Suprapubic skin (tissue), 4 donors: ENCODE measurements at places on chromosomes 16 and 17. TPM values are rescaled to one million over a fixed set of nuclear protein-coding genes. Genes with fewer than 3 reads are reported as not detected.

Gene PPP1R27
- not detected for total RNA-seq

Gene ADAP2
- 22.5 TPM for total RNA-seq

Gene ALOX15B
- total RNA-seq = 156 TPM

Gene GPR139
- not detected for total RNA-seq

Gene ZNF174
- 8.4 TPM for total RNA-seq

Gene RTN4RL1
- 24.8 TPM for total RNA-seq

Gene TRPV2
- total RNA-seq = 9.8 TPM

DNA sequence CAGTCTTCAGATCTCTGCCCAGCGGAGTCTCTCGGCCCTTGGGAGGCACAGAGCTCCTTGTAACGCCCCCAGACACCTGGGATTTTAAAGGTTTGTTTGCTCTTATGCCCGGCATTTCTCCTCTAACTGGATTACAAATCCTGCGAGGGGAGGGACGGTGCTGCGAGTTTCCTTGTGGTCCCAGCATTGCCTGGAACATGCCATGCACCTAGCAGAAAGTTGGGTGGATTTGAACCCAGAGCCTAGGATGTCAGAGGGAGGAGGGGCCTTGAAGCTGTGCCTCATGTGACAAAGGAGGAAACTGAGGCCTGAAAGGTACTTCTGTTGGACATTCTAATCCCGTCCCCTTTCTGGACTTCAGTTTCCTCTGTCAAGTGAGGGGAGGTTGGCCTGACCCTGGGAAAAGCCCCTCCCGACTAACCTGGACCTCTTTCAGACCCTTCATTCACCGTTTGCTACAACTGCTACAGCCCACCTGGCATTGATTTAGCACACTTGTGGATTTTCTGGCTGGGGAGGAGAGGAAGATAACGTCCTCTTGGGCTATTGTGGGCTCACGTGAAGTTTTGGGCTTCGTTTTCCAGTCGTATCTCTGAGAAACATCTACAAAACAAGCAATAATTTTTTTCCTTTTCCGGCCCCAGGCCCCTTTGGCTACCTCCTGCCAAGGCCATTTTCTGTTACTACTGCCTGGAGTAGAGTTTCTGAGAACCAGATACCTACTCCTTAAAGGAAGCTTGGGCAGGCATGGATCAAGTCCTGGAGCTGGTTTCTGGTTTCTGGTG lies 30.9 kb downstream of the MRC2 start:
- DNase-seq = no peak

GRCh38 chr17:31582151-31582907 lies 190.9 kb downstream of the RAB11FIP4 start:
- no peak for DNase-seq

GRCh38 chr16:46612121-46612520 lies 9.1 kb downstream of the SHCBP1 start:
- DNase-seq = no peak

GRCh38 chr17:47735536-47736011 lies 2.5 kb downstream of the TBX21 start:
- DNase-seq = peak; percentile 24

DNA sequence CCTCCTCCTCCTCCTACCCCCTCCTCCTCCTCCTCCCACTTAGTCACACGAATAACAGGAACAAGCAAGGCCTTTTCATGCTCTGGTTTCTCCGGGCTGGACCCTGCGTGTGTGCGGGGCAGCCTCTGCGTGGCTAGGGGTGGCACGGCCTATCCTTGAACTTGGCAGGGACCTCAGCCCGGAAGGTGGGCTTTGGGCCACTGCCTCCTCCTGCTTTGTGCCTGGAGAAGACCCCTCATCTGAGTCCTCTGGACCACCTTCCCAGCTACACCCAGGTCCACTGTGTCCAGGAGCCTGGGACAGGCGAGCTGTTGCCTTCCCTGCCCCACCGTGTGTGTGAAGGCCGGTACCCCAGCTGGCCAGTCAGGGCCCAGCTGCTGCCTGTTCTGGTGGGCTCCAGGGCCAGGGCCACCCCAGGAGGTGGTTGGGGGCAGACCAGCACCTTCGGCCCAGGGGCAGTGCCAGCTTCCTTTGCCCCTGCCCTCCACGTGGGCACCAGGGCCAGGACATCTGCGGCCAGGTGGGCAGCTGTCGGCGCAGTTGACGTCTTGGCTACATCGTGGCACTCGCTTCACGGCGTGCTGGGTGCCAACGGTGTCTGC lies 35.4 kb downstream of the GINS2 start:
- DNase-seq = no peak

DNA sequence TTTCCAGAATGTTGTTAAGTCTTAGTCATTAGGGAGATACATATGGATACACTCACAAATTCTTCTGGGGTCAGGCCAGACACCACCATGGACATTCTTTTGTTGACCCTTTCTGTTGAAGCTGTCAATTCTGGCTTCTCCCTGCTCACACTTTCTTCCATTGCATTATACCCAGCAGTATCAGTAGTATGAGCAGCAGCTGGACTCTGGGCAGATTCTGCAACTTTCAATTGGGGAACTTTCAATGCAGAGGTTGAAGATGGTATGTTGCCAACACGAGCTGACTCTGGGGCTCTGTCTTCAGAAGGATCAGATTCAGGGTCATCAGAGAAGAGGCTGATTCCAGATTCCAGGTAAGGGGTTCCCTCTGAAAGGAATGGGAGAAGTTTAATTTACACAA lies 45.8 kb downstream of the RND2 start:
- no peak for DNase-seq

DNA sequence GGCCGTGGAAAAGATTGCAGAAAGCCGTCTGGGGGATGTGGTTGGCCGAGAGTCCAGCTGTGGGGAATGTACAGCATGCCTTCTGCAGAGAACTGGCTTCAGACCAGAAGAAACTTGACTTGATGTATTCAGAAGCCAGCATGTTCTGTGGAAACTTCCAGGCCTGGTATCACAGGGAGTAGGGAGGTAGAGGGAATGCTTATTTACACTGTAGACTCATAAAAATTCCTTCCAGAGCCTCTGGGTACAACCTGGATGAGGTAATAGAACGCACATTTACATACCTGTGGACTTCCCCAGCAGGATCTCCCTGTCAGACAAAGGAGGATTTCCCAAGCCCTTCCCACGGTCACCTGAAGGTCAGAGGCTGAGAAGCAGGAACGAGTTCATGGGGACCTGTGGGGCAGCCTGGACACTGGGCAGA lies 11.8 kb upstream of the GAS7 start:
- no peak for DNase-seq

- DNase-seq = no peak
Observed at GRCh38 chr16:65314627-65315008, 192.8 kb upstream of the CDH11 start.

DNA sequence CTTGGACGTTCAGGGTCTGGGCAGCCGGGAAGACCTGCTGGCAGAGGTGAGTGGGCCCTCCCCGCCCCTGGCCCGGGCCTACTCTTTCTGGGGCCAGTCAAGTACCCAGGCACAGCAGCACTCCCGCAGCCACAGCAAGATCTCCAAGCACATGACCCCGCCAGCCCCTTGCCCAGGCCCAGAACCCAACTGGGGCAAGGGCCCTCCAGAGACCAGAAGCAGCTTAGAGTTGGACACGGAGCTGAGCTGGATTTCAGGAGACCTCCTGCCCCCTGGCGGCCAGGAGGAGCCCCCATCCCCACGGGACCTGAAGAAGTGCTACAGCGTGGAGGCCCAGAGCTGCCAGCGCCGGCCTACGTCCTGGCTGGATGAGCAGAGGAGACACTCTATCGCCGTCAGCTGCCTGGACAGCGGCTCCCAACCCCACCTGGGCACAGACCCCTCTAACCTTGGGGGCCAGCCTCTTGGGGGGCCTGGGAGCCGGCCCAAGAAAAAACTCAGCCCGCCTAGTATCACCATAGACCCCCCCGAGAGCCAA lies 8.6 kb upstream of the ABCC3 start:
- DNase-seq = peak; percentile 82

- no peak for DNase-seq
Observed at GRCh38 chr17:73719588-73720071, 75.4 kb upstream of the SDK2 start.

GRCh38 chr17:42287305-42287976 lies 857 bp upstream of the STAT5A start:
- peak; percentile 77 for DNase-seq

DNA sequence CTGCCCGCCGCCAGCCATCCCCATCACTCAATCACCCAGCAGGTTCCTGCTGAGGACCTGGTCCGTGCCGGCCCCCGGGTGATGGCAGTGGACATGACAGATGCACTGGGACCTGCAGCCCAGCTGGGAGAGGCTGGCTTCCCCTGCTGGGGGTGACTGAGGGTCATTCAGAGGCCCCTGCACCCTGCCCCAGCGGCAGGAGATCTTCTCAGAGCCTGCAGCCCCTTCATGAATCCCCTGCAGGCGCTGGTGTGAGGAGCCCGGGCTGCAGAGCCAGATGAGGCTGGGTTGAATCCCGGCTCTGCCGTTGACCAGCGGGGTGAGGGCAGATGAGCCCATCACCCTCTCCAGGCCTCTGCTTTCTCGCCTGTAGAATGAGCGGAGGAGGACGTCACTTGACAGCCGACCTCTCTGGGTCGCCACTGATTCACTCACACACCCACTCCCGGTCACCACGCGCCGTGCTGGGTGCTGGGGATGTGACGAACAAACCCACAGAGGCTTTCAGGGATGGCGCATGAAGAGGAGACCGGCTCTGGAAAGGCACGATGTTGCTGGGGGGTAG lies 95.2 kb upstream of the CIBAR2 start:
- no peak for DNase-seq

DNA sequence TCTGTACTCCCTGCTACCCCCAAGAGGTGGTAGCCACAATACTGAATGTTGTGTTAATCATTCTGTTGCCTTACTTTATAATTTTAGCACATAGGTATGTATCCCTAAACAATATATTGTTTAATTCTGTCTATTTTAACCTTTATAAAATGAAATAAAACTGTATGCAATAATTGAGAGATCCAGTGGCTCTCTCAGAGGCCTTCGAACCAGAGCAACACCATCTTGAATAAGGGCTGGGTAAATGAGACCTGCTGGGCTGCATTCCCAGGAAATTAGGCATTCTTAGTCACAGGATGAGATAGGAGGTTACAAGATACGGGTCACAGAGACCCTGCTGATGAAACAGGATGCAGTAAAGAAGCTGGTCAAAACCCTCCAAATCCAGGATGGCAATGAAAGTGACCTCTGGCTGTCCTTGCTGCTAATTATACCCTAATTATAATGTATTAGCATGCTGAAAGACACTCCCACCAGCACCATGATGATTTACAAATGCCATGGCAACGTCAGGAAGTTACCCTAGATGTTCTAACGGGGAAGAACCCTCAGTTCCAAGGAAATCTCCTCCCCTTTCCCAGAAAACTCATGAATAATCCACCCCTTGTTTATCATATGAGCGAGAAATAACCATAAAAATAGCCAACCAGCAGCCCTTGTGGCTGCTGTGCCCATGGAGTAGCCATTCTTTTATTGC lies 2.0 kb upstream of the CANT1 start:
- no peak for DNase-seq

DNA sequence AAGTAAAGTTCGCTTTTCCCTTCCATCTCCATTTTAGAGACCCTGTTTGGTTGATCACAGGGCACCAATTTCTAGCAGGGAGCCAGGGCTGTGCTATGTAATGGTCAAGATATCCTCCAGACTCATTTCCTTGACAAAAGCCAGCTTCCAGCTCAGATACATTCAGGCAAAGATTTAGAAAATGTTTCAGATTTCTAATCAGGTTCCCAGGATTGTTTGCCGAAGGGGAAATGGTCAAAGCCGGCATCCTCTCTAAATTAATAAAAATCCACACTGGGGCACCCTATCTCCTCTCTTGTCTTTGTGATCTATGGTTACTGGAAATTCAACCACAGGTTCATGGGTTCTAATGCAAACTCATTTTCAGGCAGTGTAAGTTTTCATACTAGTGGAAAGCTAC lies 686.8 kb upstream of the KIF2B start:
- DNase-seq = no peak

DNA sequence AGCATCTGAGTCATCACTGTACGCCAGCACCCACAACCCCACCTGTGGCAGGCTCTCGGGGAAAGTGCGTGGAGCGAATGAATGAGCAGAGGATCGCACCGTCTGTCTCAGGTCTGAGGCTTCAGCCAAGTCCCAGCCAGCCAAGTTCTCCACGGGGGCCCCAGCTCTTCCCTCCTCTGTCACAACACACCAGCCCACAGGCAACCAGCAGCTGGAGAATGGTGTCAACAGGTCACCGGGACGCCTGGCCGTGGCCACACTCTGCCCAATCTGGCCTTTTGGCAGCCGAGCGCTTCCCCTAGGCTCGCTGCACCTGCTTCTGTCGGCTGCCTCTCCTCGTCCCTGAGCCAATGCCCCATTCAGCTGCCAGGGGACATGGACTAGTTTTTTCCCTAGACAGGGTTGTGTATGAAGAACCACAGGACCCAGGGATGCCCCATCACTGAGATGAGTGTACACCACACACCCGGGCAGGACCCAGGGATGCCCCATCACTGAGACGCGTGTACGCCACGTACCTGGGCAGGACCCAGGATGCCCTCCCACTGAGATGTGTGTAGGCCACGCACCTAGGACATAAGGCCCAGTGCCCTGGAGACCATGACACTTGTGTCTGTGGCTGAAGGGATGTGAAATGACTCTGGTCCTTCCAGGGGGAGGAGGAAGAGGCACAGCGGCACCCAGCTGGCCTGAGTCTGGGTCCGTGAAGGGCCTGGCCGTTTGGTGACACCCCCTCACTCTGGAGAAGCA lies 52.8 kb downstream of the ABR start:
- no peak for DNase-seq

DNA sequence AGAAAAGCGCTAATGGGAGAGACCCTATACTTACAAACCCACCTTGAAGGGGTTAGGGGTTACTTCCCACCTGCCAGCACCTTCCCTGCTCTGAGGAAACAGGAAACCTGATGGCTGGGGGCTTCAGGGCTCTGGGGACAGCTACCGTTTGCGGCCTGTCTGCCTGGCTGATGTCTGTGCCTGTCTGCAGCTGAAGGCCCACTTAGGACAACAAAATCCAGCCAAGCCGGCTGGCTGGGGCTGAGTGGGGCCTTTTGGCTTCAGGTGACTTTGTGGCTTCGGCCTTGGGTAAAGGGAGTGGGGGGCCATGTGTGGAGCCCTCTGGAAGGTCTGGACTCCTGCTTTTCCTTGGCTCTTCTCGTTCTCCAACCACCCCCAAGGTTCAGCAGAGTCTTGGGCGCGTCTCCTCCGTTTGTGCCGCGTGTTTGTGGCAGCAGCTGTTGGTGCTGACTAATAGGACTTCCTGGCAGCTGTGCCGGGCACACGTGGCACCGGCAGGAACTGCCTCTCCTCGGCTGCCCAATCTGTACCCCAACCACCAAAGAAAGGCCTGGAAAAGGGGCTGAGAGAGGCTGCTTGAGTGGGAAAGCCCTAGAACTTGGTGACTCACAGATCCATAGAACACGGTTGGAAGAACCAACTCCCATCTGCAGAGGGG lies 186.7 kb downstream of the MSI2 start:
- no peak for DNase-seq
